ENCODE measurements at places on chromosomes 3 and 15.

GRCh38 chr15:72786676-72787345 is 3.3 kb upstream of the ADPGK start:
- DNase-seq, result no peak

DNA sequence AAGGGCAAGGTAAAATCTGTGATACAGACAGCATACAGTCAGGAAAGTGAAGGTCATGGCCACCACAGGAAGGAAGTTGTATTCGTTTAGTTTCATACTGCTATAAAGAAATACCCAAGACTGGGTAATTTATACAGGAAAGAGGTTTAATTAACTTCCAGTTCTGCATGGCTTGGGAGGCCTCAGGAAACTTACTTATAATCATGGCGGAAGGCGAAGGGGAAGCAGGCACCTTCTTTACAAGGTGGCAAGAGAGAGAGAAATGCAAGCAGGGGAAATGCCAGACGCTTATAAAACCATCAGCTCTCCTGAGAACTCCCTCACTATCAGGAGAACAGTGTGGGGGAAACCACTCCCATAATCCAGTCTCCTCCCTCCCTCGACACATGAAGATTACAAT is 353.7 kb upstream of the SEMA6D start:
- DNase-seq, result no peak

DNA sequence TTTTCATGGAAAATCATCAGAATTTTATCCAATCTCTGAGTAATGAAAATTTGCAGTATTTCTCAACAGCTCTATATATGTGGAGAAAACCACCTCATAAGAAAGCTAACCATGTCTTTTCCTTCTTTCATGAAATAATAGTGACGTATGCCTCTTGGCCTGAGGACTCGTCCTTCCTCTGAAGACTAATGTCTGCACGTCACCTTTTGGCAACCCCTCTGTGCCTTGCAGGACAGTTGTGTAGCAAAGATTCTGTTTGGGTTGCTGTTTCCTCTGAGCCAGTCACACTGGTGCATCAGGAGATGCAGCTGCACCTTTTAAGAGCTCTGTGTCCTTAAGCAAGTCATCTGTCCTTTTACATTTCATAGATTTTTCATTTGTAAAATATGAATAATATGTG is 168.9 kb downstream of the TIGIT start:
- no peak for DNase-seq

- DNase-seq, result no peak
Observed at GRCh38 chr15:84929795-84930603, 45.5 kb downstream of the SLC28A1 start.

- no peak for DNase-seq
Observed at GRCh38 chr15:66078196-66078928, 175.2 kb downstream of the MEGF11 start.

- no peak for DNase-seq
Observed at GRCh38 chr15:80547264-80547663, 143.1 kb downstream of the ARNT2 start.
